ENCODE measurements at places on chromosomes 2 and 18.

GRCh38 chr2:143933946-143934569 is 585.9 kb downstream of the ZEB2 start:
- DNase-seq, result no peak

DNA sequence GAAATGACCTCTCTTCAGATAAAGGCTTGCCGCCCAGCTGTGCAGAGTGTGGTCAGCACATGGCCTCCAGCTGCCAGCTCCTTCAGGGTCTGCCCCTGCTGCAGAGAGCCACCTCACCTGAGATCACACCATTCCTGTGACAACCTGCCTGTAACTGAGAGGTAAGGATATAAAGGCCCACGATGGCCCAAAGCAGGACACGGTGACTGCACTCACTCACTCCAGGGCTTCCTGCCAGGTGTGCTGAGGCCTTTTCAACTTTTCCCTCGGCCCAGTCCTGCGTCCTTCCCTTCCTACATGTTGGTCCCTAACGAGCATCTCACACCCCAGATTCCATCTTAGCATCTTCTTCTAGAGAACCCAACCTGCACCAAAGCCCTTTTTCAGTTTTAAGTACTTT is 36.2 kb downstream of the ANKRD44 start:
- DNase-seq, result no peak

GRCh38 chr2:42754776-42755140 is 9.2 kb downstream of the OXER1 start:
- no peak for DNase-seq

GRCh38 chr2:68921646-68922045 is 31.0 kb downstream of the GKN2 start:
- DNase-seq, result no peak

GRCh38 chr18:63534615-63535014 is 7.6 kb upstream of the SERPINB12 start:
- no peak for DNase-seq

DNA sequence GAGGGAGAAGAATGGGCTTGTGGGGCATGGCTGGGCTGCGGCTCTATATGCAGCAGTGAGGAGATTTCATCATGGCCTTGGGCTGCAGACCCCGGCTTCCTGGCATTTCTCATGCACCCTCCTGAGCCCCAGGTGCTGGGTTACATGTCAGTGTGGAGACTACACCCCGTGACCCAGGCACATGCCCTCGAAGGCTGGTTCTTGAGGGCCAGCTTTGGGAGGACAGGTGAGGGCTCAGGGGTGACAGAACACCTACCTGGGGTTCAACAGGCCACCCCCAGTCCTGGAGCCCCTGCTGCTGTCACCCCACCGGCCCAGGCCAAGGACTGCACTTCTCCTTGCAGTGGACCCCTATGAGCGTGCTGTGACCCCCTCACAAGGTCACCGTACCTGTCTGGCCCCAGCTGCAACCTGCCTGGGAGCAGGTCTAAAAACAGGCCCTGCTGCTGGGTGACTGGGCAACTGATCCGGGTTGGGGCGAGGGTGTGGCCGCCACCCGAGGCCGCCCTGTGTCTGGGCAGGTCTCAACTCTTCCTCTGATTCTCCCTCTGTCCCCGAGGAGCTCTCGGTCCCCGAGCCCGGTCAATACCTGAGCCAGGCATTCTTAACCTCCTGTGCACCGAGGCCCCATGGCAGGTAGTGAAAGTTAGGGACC is 94.8 kb upstream of the OTOS start:
- DNase-seq, result no peak

- no peak for DNase-seq
Observed at GRCh38 chr2:58871469-58872142, 630.5 kb upstream of the FANCL start.

DNA sequence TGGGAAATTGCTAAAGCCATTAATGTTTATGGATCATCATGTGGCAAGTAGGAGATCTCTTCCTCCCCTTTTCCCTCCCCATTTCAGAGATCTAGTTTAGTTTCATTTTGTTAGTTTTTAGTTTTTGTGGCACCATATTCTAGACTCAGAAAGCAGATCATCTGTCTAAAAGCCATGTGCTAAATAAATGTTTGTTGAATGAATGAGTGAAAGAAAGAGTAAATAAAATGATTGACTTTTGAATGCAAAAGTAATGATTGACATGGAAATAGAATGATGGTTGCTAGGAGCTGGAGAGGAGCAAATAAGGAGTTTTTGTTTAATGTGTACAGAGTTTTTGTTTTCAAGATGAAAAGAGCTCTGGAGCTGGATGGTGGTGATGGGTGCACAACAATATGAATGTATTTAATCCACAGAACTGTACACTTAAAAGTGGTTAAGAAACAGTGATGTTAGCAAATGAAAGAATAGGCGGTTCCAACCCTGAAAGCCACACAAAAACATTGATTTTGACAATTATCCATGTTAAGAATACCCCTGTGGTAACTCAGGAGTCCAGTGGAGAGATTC is 23.6 kb downstream of the TMEM178A start:
- DNase-seq, result no peak

DNA sequence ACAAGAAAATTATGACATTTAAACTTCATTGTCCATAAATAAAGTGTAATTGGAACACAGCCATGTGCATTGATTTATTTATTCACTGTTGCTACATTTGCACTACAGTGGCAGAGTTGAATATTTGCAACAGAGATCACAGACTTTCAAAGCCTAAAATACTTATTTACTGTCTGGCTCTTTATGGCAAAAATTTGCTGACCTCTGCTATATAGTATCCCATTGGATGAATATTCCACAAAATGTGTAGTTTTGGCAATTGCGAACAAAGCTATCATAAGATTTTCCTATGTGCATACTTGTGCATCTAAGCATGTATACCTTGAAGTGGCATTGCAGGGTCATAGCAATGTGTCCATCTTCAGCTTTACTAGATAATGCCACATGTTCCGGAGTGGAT is 32.1 kb downstream of the CCDC85A start:
- no peak for DNase-seq

- DNase-seq, result peak; percentile 14
Observed at GRCh38 chr2:43484323-43484930, 111.4 kb downstream of the THADA start.

GRCh38 chr18:47747260-47747795 is 183.1 kb downstream of the SMAD2 start:
- no peak for DNase-seq

DNA sequence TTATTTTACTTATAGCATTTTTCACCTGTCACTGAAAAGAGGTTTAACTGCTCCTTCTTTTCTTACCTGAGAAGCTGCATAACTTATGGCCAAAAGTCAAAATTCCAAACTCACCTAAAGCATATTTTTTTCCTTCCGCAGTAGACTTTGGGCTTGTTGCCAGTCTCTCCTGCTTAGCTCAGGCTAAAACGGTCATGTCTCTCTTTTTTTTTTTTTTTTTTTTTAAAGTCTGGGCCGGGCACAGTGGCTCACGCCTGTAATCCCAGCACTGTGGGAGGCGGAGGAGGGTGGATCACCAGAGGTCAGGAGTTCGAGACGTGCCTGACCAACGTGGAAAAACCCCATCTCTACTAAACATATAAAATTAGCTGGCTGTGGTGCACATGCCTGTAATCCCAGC is 113.5 kb downstream of the RTN4 start:
- no peak for DNase-seq

- DNase-seq, result no peak
Observed at GRCh38 chr18:31931163-31931885, 11.6 kb downstream of the TRAPPC8 start.

GRCh38 chr2:238696331-238696730 is 151.6 kb upstream of the TWIST2 start:
- no peak for DNase-seq

DNA sequence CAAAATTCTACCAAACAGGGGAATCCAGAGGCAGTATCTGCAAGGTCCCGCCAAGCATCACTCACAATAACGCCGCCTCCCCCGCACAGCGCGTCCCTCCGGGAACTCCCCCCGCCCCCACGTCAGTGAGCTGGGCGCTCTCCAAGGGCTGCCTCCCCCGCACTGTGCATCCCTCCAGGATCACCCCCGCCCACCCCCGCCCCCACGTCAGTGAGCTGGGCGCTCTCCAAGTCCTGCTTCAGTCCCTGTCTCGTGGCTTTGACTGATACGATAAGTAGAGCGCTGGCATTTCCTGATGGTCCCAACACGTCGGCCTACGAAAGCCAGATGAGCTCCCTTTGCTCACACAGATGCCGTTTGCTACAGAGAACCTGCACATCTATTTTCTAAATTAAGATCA is 130.7 kb upstream of the TPO start:
- DNase-seq, result no peak

DNA sequence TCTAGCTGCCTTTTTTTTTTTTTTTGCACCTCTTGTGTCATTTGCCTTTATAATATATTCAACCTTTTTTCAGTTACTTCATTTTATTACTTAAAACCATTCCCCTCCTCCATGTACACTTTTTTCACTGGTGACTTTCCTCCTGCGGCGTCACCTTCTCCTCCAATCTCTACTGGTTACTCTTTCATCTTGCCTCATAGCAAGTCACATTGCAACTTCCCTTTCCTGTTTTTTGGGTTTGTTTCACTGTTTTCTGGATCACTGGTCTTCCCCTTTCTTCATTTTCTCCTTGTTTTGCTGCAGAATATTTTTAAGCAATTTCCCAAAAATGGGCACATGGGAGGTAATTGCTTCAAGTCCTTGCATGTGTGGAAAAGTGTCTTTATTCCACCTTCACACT is 37.7 kb upstream of the GPR155 start:
- DNase-seq, result no peak

DNA sequence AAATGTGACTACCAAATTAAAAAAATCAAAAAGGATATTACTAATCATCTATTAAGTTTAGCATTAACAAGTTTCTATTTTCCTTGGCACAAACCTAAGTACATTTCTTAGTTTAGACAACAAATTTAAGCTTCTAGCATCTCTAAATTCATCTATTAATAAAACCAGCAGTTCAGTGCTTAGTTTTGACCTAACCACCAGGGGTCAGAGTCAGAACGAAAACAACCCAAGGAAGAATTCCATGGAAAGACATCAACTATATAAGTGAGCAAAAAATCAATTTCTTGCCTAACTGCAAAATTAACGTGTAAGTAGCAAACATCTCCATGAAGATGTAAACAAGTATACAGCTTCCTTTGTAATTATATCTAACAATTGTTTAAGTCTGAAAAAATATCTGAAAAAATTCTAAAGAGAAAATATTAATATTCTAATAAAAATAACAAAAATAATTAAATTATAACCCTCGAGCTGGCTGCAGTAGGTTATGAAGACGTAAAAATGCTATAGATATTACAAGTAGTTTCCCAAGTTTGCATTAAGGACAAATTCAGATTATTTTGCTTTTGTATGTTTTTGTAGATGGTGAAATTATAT is 83.7 kb downstream of the CERKL start:
- peak; percentile 28 for DNase-seq

GRCh38 chr2:148501545-148501944 is 143.0 kb upstream of the EPC2 start:
- DNase-seq, result no peak

GRCh38 chr18:59501920-59502273 is 142.8 kb upstream of the LMAN1 start:
- DNase-seq, result no peak

GRCh38 chr2:16109368-16109820 is 169.0 kb downstream of the MYCN start:
- DNase-seq, result no peak

- no peak for DNase-seq
Observed at GRCh38 chr2:142075826-142076225, 55.0 kb downstream of the LRP1B start.

GRCh38 chr2:37907501-37908225 is 17.4 kb upstream of the RMDN2 start:
- DNase-seq, result no peak

DNA sequence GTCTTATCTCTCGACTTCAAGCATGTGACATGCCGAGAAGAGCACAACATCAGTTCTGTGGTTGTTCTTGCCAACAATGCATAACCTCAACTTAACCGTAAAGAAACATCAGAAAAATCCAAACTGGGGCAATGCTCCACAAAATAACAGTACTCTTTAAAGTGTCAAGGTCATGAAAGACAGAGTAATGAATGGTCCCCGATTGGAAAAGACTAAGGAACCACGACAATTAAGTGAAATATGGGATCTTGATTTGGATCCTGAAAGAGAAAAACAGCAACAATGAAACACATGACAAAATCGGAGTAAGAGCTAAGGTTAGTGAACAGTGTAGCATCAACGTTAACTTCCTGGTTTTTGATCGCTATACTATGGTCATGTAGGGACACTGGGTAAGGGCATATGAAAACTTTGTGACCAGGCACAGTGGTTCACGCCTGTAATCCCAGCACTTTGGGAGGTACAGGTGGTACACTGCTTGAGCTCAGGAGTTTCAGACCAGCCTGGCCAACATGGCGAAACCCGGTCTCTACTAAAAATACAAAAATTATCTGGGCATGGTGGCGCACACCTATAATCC is 55.2 kb downstream of the UNC50 start:
- DNase-seq, result no peak
